IPS-NIHi11 (cell line): ENCODE measurements at places on chromosomes 6 and 20.
A peak's percentile ranks its signal among the peaks of the same experiment; 100 is the strongest.

GRCh38 chr6:44302856-44303255 is 10.3 kb downstream of the AARS2 start:
- DNase-seq: no peak

GRCh38 chr6:83879746-83880145 is 20.3 kb downstream of the CYB5R4 start:
- DNase-seq: no peak

DNA sequence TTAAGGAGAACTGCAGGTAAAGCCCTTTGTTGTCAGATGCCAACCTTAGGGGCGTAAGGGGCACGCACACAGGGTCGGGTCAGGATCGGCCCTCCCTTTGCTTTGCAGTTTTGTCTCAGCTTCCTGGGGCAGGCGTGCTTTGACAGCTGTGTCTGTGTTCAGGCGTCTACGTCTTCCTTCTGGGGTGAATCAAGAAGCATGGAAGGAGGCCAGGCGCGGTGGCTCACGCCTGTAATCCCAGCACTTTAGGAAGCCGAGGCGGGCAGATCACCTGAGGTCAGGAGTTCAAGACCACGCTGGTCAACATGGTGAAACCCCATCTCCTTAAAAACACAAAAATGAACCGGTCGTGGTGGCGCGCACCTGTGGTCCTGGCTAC is 1.3 kb downstream of the ZGPAT start:
- DNase-seq: no peak

DNA sequence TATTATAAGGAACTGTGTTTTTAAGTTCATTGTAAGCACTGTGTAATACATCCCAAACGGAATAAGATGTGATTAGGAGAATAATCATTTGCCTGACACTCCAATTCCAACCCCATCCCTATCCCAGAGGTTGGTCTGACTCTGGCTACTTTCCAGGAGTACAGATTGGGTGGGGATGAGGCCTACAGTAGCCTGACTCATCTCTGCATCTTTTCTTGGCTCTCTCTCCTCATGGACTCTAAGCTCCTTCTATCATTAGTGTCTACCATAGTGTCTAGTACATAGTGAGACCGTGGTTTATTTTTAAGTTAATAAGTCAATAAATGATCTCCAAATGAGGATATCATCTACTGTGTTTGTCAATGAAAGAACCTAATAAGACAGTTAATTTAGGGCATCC is 92.2 kb upstream of the CNKSR3 start:
- no peak for DNase-seq

DNA sequence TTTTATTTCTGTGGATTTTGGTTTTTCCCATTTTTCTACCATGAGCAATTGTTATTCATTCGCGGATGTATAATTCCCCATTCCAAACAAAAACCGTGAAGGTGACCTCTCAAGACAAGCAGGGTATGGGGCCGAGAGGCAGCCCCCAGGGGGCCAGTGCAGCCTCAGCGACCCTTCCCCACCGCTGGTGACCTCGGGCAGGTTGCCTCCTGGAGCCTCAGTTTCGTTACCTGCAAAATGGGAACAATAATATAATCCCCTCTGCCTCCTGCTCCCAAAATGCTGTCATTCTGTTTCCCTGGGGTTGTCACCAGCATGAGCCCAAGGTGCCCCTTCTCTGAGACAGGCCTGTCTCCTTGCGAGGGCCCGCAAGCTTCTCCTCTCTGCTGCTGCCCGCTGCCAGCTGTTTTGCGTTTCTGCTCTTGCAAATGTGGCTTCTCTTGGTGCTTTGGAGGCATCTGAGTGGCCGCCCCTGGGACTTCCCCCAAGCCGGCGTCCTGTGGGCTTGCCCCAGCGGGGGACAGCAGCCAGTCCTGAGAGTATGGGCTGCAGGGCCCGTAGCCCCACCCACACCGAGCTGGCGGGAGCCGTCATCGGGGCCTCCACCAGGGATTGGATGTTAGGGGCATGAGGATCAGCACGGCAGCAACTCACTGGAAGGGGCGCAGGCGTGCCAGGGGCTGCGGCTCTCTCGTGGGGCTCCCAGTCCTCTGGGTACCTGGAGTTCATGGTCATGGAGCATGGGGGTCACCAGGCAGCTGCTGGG is 161.9 kb downstream of the TAF4 start:
- peak; percentile 58 for DNase-seq

DNA sequence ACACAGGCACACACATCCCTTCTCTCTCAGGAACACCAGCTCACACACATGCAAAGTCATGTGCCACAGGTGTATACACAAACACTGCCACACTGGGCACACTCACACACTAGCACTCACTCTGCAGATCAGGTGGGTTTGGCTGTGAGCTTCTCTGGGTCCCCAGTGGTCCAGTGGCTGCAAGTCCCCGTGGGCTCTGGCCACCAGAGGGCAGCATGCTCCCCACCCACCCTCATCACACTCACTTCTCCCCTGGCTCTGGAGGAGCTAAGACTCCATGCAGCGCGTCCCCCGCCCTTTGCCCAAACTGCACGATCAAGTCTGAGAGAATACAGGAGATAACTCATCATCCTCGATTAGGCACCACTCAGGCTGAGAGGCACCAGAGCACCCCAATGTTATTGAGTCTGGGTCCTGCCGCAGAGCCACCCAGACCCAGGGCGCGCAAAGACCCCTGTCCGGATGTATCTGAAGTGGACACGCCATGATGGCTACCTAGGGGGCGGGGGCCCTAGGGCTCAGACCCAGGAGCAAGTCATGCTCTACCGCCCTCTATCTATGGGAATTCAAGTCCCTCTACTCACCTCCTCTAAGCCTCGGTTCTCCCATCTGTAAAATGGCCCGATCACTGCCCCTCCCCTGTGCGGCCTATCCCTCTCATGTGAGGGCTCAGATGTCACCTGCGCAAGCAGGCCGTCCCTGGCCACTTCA is 90.5 kb downstream of the GRM4 start:
- peak; percentile 84 for DNase-seq

- peak; percentile 92 for DNase-seq
These were observed at the start of gene SNX21 for GRCh38 chr20:45833030-45833882. Gene SNX21 (plus strand): TSS chr20:45833799. CDS start chr20:45833920, 121 bp downstream.

DNA sequence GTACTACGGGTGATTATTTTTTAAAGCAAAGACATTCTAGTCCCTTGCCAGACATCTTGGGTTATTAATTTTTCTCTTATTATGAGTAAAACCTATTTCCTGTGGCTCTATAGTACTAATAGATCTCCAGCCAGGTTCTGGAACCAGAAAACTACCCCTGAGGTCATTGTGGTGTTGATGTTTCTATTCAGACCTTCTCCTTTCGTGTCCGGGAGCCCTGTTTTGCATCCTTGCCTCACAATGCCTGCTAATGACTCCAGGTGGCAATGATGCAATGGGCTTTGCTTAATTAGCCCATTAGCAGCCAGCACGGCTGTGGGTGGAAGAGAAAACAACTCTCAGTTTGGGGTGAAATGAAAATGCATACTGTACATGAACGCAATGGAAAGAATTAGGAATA is 62.9 kb upstream of the ARG1 start:
- DNase-seq: peak; percentile 40

DNA sequence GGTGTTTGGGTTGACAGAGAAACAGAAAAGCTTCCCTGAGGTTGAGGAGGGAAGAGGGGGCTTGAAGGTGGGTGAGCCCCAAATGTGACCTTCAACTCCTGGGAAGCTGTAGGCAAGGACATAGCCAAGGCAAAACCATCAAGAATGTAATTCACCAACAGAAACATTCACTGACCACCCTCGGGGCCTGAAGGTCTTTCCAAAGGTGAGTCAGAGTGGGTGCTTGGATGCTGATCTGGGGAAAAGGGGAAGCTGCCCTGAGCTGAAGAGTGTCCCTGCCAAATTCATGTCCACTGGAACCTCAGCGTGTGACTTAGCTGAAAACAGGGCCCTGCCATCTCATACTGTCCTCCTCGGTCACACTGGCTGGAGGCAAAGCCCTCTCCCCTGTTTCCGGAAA is 234.2 kb upstream of the SULF2 start:
- DNase-seq: no peak

GRCh38 chr6:167581637-167582036 is 245.1 kb upstream of the AFDN start:
- DNase-seq: peak; percentile 3

DNA sequence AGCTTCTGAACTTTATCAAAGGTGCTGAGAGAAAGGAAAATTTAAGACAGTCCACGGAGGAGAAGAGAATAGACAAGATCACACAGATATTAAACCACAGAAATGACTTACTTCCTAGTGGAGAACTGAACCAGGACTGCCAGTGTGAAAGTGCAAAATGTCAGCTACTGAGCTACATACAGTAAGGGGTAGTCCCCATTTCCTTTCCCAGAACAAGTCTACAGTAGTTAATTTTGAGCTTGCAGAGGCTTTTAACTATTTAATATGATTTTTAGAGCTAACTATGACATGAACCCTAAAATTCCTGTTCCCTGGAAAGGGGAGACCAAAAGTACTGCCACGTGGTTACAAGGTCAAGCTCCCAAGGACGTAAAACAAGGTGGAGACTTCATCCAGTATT is 45.1 kb downstream of the CEP85L start:
- no peak for DNase-seq

GRCh38 chr6:26123675-26123946 is 36.4 kb downstream of the HFE start:
- DNase-seq: no peak

GRCh38 chr6:167974640-167975344 is 22.7 kb upstream of the KIF25 start:
- DNase-seq: no peak

- DNase-seq: no peak
These were observed 2.9 kb downstream of the MAP7 start for GRCh38 chr6:136547336-136547735.

- DNase-seq: peak; percentile 25
These were observed 1.9 kb upstream of the POU3F2 start for GRCh38 chr6:98832284-98833056.

GRCh38 chr6:2831392-2831791 is 10.3 kb downstream of the SERPINB1 start:
- DNase-seq: no peak

GRCh38 chr6:30317913-30318589 is 8.7 kb upstream of the TRIM39 start:
- no peak for DNase-seq

- peak; percentile 15 for DNase-seq
These were observed 539.4 kb upstream of the BTBD3 start for GRCh38 chr20:11378252-11378651.

DNA sequence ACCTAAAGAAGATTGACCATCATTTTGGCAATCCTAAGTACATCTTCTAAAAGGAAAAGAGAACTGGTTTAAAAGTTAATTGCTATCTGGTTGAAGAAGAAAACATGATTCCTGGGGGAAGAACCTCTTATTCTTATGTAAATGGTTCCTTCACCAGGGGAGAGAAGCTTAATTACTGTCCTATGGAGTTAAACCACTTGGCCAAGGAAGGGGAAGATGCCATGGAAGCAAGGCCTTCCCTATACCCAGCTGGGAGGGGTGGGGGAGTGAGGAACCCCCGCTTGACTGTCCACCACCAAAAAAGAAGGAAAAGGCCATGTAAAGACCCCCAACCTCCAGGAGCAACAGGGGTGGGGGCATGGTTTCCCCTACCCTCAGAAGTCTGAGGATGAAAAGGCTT is 962.1 kb downstream of the GRIK2 start:
- DNase-seq: peak; percentile 4

- DNase-seq: no peak
These were observed 40.9 kb downstream of the EYA2 start for GRCh38 chr20:46935394-46936017.

DNA sequence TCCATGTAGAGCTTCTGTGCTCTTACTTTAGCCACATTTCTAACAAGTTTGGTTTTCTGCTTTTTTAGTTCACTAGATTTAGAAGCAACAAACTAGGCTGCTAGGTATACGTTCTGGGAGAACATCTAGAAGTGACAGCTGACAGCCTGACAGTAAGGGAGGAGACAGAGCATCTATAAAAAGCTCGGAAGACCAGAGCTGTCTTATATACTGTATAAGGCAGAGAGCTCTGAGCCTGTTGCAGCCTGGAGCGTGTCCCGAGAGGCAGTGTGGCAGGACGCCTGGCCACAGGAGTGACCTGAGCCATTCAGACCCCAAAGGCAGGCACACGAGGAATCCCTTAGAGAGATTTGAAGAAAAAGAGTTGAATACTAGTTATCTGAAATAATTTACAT is 24.6 kb downstream of the PPP1R14C start:
- no peak for DNase-seq

GRCh38 chr20:60677819-60678218 is 574.2 kb upstream of the CDH4 start:
- DNase-seq: no peak

- DNase-seq: no peak
These were observed 84.4 kb downstream of the SAMD3 start for GRCh38 chr6:130138116-130138908.

GRCh38 chr6:48194596-48195295 is 83.7 kb upstream of the PTCHD4 start:
- no peak for DNase-seq

DNA sequence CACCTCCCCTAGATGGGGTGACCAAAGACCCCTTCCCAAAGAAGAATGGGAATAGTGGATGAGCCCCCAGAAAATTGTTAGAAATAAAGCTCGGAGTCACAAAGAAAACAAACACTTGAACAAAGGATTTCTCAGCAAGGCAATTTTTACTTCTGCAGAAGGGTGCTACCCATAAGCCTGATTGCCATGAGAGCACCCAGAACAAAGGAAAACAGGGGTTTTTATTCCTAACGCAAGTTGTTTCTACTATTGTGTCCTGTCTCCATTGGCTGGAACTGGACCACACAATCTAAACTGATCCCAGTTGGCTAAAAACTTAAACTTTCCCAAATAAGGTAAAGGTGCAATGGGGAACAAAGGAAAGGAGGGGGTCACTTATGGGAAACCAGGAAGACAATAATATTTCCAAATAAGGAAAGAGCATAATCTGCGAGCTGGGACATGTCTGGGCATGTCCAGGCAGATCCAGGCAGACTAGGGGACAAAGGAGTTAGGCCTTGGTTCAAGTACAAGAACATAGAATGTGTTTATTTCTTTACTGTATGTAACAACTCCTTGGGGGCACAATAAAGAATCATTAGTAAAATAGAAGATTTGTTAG is 20.0 kb downstream of the HLA-B start:
- DNase-seq: no peak

GRCh38 chr20:9498322-9498721 is 16.1 kb upstream of the LAMP5 start:
- DNase-seq: no peak

- DNase-seq: no peak
These were observed 416.6 kb downstream of the PREX1 start for GRCh38 chr20:48411245-48411644.

- peak; percentile 68 for DNase-seq
These were observed 77.3 kb upstream of the SLC35F1 start for GRCh38 chr6:117829594-117830319.

DNA sequence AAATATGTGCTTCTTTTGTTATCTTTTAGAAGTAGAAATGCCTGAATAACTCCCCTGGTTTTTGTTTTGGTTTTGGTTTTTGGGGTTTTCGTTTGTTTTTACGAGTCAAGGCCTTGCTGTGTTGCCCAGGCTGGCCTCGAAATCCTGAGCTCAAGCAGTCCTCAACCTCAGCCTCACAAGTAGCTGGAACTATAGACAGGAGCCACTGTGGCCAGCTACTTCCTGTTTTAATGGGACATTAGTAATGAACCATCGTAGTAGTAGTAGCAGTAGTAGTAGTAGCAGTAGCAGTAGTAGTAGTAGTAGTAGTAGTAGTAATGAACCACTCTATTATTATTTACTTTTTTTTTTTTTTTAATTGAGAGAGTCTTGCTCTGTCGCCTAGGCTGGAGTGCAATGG is 66.0 kb downstream of the UBR2 start:
- DNase-seq: no peak
